Lung (tissue), 17 donors: ENCODE measurements at places on chromosomes 4 and X. TPM values are rescaled to one million over a fixed set of nuclear protein-coding genes. Genes with fewer than 3 reads are reported as not detected.

CT45A10 gene
- not detected for total RNA-seq

- H3K27me3 ChIP-seq, result no peaks in the 10 kb centered on the region
- no peaks in the 10 kb centered on the region for H3K36me3 ChIP-seq
- no peaks in the 10 kb centered on the region for H3K4me1 ChIP-seq
- no peak overlapping the region for H3K27ac ChIP-seq
These were observed 335.8 kb downstream of the PABPC4L start for GRCh38 chr4:133865612-133866327.

DNA sequence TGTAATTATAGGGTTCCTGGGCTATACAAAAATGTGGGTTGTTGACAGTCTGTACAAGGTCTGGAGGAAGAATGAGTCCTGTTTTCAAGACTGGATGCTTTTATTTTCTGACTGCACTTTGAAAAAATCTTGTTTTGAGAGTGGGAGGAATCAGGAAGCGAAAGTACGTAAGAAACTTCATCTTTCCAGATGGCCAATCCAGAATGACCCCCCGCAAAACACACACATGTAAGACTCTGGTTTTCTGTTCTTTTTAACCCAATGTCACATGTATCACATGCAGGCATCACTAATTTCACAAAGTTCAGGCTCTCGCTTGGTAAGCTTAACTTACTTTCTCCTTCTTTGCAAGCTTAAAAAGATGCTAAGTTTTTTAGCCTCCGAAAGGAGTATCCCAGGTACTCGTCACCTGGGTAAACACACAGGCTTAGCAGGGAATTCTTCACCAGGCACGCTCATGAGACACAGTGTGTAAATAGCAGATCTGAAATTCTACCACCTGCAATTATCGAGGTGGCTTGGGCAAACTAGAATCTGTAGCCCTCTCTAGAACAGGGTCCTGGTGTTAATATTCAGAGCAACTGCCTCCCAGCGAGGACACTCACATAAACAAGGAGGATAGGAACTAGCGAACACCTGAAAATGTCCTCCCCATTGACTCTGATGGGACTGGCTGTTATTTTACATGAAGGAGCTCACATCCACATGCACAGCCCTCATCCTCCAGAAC, 90.7 kb downstream of the NSUN7 start:
- H3K4me3 ChIP-seq, result no peak overlapping the region
- DNase-seq, result no peak
- H3K36me3 ChIP-seq, result no peaks in the 10 kb centered on the region
- no peak overlapping the region for H3K27ac ChIP-seq
- H3K27me3 ChIP-seq, result no peaks in the 10 kb centered on the region

- no peak for DNase-seq
- H3K4me1 ChIP-seq, result no peaks in the 10 kb centered on the region
- no peak overlapping the region for H3K4me3 ChIP-seq
- H3K27me3 ChIP-seq, result no peaks in the 10 kb centered on the region
- H3K27ac ChIP-seq, result no peak overlapping the region
- H3K36me3 ChIP-seq, result no peaks in the 10 kb centered on the region
These were observed 156.2 kb downstream of the ENOX2 start for GRCh38 chrX:130746709-130747342.

CCDC120 gene
- total RNA-seq, result 11.3 TPM

DNA sequence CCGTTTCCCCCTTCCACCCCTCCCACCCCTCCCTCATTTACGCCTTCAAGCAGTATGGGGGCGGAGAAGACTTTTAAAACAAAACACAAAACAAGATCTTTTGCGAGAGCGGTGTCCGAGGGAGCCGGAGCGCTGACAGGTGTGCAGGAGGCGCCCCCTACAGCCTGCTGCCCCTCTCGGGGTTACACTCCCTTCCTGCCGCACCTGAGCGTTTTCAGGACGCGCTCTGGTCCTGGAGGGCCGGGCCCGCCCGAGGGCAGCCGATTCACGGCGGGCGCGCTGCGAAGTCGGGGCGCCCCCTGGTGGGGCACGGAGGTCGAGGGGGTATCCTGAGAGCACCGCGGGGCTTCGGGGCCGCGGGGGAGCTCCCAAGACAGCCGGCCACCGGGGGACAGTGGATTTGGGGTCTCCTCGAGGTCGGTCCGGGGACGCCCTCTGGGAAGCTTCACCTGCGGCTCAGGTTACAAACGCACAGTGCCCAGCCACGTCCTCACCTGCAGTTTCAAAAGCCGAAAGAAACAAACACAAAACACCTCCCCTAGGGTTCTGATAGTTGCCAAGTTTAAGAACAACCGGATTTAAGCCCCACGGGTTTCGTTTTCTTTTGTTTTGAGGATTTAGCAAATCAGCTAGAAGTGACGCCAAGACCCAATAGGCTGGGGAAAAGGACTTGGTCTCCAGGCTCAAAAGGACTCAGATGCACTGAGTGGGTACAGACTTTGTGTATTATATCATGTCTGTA, 8.0 kb upstream of the NEUROG2 start:
- H3K4me3 ChIP-seq, result no peak overlapping the region
- no peaks in the 10 kb centered on the region for H3K4me1 ChIP-seq

DNA sequence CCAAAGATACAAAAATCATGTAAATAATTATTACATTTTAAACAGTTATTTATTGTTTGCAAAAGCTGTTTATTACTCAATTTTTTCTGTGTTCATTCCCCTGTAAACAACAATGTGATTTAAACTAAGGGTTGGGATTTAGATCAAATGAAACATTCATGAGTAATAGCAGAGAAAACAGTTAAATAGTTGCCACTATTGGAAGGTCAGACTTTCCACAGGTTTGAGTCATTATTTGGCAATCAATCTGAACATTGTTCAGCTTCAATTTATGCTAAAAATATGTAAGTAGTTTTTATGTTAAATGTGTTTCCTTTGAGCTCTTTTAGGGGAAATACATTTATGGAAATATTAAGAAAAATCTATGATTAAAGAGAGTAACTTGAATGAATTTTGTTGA, 144.9 kb downstream of the STIM2 start:
- H3K27me3 ChIP-seq, result no peaks in the 10 kb centered on the region
- no peak overlapping the region for H3K4me3 ChIP-seq
- no peaks in the 10 kb centered on the region for H3K4me1 ChIP-seq
- DNase-seq, result no peak
- no peak overlapping the region for H3K27ac ChIP-seq
- H3K36me3 ChIP-seq, result no peaks in the 10 kb centered on the region

GYPA gene
- total RNA-seq, result 0.18 TPM

DNA sequence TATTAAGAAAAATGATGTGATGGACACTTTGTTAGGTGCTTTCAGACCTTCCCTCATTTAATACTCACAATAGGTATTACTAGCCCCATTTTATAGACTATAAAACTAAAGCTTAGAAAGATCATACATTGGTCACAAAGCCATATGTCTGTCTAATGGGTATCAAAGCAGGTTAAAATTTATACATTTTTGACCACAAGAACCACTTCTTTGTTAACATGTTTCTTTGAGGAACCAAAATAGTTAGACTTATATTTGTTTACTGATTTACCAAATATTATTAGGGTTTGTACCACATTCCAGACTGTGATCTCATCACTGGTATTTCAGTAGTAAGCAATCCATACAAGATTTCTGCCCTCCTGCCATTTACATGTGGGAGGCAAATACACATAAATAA, 363.3 kb downstream of the NAF1 start:
- no peak overlapping the region for H3K27ac ChIP-seq
- H3K36me3 ChIP-seq, result no peaks in the 10 kb centered on the region
- DNase-seq, result no peak
- H3K4me3 ChIP-seq, result no peak overlapping the region
- H3K27me3 ChIP-seq, result no peaks in the 10 kb centered on the region

GRCh38 chr4:48799157-48799556, 19.1 kb upstream of the FRYL start:
- no peak overlapping the region for H3K27ac ChIP-seq
- no peak overlapping the region for H3K4me3 ChIP-seq
- H3K4me1 ChIP-seq, result no peaks in the 10 kb centered on the region
- no peak for DNase-seq

GRCh38 chrX:132470831-132471230, 18.0 kb downstream of the MBNL3 start:
- no peaks in the 10 kb centered on the region for H3K36me3 ChIP-seq
- no peak overlapping the region for H3K27ac ChIP-seq
- DNase-seq, result no peak
- H3K4me3 ChIP-seq, result no peak overlapping the region

GRCh38 chr4:119672086-119672485, 43.5 kb upstream of the PDE5A start:
- H3K4me3 ChIP-seq, result no peak overlapping the region
- no peak overlapping the region for H3K27ac ChIP-seq
- no peaks in the 10 kb centered on the region for H3K36me3 ChIP-seq
